ENCODE measurements at places on chromosomes 6 and 20.

- DNase-seq: no peak
These were observed 11.6 kb upstream of the TRIM39 start for GRCh38 chr6:30315156-30315555.

DNA sequence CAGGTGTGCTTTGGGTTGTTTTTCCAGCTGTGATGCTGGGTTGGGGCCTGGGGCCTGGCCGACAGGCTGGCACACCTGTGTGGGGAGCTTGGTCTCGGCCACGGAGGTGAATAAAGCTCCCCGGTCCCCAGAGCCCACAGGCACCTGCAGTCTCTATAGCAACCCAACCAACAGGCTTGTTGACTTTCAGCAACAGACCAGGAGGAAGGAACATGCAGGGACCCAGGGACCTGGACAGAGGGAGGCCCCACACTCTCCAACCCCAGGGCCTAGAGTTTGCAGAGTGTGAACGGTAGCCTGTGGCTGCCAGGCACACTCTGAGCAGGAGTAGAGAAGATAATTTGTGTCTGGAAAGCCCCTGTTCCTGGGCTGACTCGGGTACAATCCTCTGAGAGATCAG is 14.6 kb upstream of the SYNJ2 start:
- DNase-seq: no peak

DNA sequence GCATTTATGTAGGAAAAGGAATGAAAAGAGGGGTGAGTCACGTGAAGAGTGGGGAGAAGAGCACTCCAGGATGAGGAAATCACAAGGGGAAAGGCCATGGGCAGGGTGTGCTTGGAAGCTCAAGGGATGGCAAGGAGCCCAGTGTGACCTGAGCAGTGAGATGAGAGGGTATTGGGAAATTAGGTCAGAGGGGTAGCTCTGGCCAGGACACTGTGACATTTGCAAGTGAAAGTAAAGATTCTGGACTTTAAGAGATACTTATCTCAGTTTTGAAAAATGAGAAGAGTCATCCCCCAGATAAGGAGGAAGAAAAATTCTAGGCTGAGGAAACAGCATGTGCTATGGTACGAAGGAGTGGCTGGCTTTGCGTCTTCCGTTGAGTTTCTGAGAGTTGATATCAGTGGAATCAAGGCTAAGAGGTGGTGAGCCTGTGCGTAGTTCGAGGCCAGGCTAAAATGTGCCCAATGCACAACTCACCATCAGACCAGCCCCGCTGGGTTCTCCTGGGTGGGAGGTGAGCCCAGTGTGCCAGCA is 79.9 kb downstream of the GCLC start:
- DNase-seq: no peak

GRCh38 chr20:17233626-17234025 is 6.8 kb downstream of the PCSK2 start:
- DNase-seq: no peak

DNA sequence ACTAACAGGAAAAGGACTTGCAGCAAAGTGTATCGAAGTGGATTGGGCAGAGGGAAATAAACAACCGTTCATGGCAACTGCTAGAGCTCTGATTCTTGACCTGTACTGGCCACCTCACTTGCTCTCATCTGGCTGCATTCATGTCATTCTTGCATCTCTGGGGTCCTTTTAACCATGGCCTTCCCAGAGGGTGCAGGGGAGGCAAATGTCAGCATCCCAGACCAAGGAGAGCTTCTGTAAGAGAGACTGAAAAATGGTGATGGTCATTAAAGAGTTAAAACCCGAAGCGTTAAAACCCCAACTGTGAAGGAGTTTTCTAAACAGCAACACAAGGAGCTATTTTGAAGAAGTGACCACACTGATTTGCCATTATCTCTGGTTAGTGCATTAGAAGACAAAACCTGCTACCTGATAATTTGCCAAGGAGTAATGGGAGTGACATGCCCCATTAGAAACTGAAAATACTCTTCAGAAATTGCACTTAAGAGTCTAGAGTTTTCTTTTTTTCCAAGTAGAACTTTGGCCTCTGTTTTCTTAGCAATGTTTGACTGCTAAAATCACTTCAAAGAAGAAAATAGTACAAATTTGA is 62.4 kb downstream of the APCDD1L start:
- DNase-seq: no peak

- DNase-seq: no peak
These were observed 28.1 kb upstream of the BMP2 start for GRCh38 chr20:6739406-6739805.

- peak; percentile 77 for DNase-seq
These were observed 891.4 kb downstream of the TFAP2A start for GRCh38 chr6:9523462-9523861.

DNA sequence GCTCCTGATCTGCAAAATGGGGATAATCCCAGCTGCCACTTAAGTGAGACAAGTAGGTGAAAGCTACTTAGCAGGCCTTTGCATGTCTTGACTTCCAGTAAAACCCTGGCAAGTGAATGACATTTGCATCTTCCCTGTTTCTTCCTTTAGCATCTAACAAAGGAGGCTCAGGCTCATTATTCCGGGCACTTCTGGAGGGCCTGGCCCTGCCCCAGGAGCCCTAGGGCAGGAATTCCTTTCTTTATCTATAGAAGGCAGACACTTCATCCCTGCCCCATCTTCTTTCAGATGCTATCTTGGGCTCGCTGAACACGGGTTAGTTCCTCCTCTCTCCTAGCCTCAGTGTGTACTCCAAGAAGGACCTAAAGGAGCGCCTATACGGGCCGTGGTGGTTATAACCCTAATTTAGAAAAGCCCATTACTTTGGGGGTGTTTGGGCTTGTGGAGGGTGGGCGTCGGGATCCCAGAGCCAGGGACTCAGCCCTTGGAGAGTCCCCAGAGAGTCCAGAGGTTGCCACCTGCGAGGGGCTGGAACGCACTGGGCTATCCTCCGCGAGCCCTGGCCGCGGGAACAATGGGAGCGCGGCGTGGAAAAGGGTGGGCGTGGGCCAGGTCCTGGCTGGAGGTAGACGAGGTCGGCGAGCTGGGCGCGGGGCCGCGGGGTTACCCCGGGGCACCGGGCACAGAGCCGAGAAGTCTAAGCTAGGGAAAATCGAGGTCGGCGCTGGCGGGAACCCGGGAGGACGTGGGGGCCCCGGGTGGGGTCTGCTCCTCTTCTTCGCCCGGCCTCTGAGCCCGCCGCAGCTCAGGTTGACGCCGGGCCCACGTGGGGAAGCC is 62.8 kb upstream of the EPB41L1 start:
- DNase-seq: no peak

DNA sequence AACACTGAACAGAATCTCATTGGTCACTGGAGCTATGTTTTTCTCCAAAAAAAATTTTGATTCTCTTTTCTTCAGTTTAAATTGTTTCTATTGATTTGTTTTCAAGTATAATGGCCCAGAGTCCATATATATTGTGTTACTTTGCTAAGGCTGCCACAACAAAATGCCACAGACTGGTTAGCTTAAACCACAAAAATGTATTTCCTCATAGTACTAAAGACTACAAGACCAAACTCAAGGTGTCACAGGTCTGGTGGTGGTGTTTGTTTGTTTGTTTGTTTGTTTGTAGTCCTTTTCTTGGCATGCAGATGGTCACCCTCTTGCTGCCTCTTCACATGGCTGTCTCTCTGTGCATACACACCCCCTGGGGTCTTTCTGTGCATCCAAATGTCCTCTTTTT is 34.0 kb downstream of the BMP5 start:
- no peak for DNase-seq

GRCh38 chr20:33372993-33373441 is 28.3 kb downstream of the CDK5RAP1 start:
- no peak for DNase-seq

- no peak for DNase-seq
These were observed 205.5 kb downstream of the TFAP2B start for GRCh38 chr6:51024126-51024525.

DNA sequence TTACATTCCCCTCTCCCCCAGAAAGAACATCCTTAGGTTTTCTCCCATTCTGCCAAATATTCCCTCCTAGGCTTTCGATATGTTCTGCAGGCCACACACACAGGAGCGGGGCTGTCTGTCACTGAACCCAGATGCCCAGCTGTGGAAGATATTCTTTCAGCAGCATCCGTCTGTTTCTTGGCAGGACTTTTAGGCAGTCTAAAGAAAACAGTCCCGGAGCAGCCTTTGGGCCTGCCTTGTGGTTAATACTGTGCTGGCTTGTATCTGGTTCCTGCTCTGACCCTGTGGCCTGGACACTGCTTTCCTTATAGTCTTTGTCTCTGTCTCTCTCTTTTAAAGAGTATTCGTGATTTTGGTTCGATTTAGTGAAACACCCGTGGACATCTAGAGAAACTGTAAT is 94.6 kb upstream of the SUPT3H start:
- no peak for DNase-seq

GRCh38 chr6:145733207-145733606 is 2.1 kb downstream of the EPM2A start:
- no peak for DNase-seq

GRCh38 chr20:16759181-16759563 is 11.0 kb downstream of the OTOR start:
- DNase-seq: no peak

DNA sequence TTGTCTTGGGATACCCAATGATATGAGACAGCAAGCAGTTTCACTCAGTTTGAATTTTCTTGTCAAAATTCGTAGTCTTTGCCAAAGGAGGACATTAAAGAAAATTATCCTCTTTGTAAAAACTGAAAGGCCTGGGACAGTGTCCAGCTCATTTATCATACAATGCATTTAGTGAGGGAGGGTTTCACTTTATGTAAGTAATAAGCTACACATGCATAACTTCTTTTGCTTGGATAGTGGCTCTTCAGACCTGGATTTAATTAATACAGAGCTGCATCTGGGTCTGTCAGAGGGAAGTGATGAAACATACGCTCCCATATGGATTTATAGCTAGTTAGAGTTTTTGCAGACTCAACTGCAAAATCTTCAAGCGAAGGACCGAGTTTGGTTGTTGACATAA is 175.6 kb downstream of the PHACTR1 start:
- no peak for DNase-seq

GRCh38 chr6:135901774-135902524 is 50.4 kb downstream of the PDE7B start:
- DNase-seq: no peak

GRCh38 chr6:6742535-6742934 is 154.0 kb downstream of the LY86 start:
- DNase-seq: no peak

- DNase-seq: no peak
These were observed 572.0 kb downstream of the KIF16B start for GRCh38 chr20:16001286-16001685.

- DNase-seq: no peak
These were observed 105.6 kb downstream of the ZDHHC14 start for GRCh38 chr6:157486572-157486971.
